ENCODE measurements at places on chromosomes 5 and 9. TPM values are rescaled to one million over a fixed set of nuclear protein-coding genes. Genes with fewer than 3 reads are reported as not detected.

NR5A1 gene
- total RNA-seq: not detected

TRIM14 gene
- 4.1 TPM for total RNA-seq

FOXD4L3 gene
- total RNA-seq: not detected

LRRC19 gene
- not detected for total RNA-seq

OTP gene
- not detected for total RNA-seq

FCN2 gene
- total RNA-seq: not detected

MED22 gene
- total RNA-seq: 18.4 TPM

KIF4B gene
- total RNA-seq: not detected

GRCh38 chr9:5552301-5552700 is 42.0 kb downstream of the PDCD1LG2 start:
- no peak for DNase-seq

GRCh38 chr5:60323596-60323995 is 376.4 kb downstream of the DEPDC1B start:
- DNase-seq: no peak

DNA sequence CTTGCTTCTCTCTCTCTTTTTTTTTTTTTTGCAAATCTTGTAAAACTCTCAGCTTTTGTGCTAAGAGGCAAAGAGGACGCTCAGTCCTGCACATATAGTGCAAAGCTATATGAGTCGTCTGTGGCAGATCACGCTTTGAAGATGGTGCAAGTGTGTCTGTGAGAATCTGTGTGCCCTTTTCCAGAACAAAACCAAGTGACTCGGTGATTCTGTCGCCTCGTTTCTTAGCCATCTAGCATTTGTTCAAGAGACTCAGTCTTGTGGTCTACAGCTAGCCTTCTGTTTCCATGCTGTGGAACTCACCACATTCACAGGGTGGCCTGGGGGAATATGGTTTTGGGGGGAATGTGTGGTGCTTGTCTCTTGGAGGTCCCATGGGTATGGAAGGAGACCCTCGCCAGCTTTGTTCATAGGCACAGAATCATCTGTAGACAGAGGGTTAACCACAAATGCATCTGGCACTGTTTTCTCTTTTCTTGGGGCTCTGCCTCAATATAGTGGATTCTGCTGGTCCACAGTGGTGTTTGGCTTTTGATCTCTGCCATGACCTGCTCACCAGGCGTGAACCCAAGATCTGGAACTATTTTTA is 82.1 kb downstream of the C9orf152 start:
- DNase-seq: no peak

GRCh38 chr5:138666226-138666742 is 86.9 kb upstream of the CTNNA1 start:
- no peak for DNase-seq

DNA sequence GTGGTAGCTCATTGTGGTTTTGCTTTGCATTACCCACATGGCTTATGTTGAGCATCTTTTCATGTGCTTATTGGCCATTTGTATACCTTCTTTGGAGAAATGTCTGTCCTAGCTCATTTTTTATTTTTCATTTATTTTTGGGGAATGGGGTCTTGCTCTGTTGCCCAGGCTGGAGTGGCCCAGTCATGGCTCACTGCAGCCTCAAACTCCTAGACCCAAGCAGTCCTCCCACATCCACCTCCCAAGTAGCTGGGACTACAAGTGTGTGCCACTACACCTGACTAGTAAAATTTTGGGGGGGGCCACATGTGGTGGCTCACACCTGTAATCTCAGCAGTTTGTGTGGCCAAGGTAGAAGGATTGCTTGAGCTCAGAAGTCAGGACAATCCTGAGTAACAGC is 77.4 kb downstream of the UBE2R2 start:
- no peak for DNase-seq

DNA sequence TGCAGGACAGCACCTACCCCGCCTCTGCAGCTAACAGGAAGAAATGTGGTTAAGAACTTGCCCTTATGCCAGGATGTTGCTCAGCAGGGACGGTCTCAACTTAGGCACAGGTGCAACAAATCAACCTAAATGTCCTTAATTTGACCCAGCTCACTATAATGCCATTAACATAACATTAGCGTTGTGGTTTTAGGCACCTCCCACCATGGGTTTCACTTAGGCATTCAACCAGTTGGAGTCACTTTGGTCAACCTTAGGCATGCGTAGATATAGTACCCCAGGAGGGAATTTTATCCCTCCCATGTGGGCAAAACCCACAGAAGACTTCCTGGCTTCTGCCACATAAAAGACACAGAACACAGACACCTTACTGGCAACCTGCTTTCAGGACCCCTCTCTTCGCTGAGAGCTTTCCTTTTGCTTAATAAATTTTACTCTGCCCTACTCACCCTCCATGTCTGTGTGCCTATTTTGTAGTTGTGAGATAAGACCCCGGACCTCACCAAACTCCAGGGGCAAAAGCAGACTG is 8.7 kb upstream of the ERAP1 start:
- no peak for DNase-seq

- no peak for DNase-seq
Measured at GRCh38 chr5:157541447-157542118, 34.0 kb downstream of the ADAM19 start.

GRCh38 chr5:134161513-134162395 is 15.0 kb downstream of the SKP1 start:
- DNase-seq: no peak

DNA sequence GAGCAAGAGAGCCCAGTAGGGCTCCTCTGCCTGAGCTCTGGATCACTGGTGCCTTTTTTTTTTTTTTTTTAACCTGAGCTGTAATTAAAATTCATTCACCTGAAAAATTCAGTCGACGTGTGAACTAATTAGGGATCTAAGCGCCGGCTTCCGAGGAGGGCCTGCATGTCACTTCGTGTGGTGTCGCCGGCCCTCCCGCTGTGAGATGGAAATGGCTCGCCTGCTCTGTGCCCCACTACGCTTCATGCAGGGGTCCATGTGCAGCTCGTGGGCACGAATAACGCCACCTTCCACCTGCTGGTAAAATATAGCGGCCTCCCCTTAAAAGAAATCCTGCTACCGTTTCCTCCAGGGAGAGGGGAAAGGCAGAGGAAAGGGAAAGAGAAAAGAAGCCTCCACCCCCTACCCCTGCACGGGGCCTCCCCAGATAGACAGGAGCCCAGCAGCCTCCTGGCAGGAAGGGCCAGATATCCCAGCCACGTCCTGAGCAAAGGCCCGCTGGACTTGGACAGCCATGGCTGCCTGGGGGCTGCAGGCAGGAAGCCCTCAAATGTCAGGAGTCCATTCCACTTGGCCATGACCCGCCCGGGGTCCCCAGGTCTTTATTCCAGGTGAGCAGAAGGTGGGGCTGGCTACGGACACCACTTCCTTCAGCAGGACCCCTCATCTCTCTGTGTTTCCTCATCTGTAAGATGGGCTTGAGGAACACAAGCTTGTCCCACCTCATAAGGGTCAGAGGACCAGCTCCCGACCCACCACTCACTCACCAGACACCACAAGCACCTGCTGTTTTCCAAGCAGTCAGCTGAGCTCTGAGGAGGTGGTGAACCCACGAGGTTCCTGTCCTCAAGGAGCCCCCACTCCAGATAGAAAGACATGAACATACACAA is 38.2 kb upstream of the ZNF354A start:
- no peak for DNase-seq

- DNase-seq: no peak
Measured at GRCh38 chr5:28403846-28404245, 1365.5 kb upstream of the CDH9 start.

DNA sequence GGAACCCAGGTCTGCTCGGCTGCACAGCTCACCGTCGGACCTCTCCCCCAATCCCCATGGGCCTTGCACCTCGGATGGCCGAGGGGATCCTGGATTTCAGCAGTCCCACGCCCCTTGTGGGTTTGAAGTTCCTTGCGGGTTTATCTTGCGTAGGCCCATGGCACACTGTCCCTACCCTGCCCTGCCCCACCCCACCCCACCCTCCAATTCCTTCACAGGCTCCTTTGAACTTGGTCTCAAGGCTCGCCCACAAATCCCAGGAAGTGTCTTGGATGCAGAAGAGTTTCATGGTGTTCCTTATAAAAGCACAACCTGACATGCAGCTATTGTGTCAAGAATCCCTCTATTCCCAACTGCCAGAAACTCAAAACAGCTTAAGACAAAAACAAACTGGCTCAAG is 11.2 kb upstream of the SMIM23 start:
- DNase-seq: no peak

GRCh38 chr5:164498438-164498837 is 993.0 kb downstream of the MAT2B start:
- DNase-seq: no peak

- DNase-seq: no peak
Measured at GRCh38 chr9:130659699-130660248, 4.6 kb upstream of the PRDM12 start.

DNA sequence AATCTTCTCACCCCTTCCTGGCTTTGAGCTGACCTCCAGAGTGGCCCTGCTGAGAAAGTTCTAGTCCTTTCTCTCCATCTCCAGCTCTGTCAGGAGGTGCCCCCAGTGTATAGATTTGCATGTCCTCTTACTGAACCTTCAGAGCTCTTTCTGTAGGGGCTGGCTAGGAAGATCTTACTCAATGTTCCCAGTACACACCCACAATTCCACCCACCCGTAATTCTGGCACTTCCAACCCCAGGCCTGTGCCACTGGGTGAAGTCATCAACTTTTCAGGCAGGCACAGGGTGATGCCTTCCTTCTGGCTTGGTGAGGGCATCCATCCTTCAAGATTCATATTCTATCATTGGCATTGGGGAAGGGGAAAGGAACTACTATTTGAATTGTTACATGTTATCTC is 75.9 kb downstream of the ACER2 start:
- DNase-seq: no peak

GRCh38 chr5:118042076-118042475 is 946.3 kb downstream of the DTWD2 start:
- DNase-seq: no peak

DNA sequence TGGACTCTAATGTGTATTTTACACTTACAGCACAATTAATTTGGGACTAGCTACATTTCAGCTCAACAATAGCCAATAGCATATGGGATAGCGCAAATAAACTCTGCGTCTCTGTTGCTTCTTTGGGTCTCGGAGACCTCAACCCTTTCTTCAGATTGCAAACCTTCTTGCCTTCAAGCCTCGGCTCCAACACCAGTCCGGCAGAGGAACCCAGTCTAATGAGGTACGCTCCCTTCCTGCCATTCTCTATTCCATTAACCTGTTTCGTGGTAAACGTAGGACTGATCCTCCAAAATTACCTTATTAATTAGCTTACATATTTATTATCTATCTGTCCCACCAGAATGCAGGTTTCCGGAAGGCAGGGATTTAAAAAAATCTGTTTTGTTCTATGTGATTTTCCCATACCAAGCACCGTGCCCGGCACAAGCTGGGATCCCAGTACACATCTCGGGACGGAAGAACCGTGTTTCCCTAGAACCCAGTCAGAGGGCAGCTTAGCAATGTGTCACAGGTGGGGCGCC is 525 bp upstream of the DAPK1 start:
- no peak for DNase-seq

GRCh38 chr5:80008995-80009765 is 18.1 kb upstream of the MTX3 start:
- no peak for DNase-seq

DNA sequence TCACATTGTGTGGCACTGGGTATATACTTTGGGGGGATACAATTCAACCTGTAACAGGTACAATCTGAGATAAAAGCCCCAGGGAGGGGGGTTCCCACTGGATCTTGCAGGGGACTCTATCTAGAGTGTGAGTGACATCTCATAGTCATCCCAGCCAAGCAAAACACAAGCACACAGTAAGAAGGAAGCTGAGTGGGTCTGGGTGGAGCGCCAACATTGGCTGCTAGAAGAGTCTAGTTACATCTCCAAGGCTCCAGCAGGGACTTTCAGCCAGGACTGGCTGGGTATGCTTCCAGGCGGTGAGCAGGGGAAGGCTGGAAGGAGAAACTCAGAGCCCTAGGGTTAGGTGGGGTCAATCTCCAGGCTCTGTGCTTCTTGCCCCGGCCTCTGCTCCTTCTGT is 53.0 kb downstream of the IL31RA start:
- DNase-seq: peak; percentile 41

DNA sequence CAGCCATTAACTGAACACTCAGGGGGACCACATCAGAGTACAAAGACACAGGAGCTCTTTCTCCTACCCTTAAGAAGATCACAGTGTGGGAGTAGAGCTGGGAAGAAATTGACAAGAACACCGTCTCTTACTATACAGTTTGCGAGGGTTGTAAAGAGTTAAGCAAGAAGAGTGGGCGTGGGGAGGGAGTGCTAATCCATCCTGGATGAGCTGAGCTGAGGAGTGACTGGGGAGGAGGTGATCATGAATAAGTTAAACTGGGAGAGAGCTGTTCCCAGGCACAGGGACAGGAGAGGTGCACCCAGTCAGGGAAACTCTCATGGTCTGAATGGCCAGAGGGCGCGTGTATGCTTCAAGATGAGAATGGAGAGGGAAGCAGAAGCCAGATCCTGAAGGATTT is 17.2 kb downstream of the TAF1L start:
- DNase-seq: no peak
